ENCODE measurements at places on chromosomes 2 and 18. TPM values are rescaled to one million over a fixed set of nuclear protein-coding genes. Genes with fewer than 3 reads are reported as not detected.

RAB6C gene
- total RNA-seq = not detected

MSH6 gene
- 51.6 TPM for total RNA-seq

QPCT gene
- total RNA-seq = 1.5 TPM

BOLL gene
- not detected for total RNA-seq

Measured in bronchus fibroblast of lung (primary cell).